ENCODE measurements at places on chromosomes 12 and 14.

DNA sequence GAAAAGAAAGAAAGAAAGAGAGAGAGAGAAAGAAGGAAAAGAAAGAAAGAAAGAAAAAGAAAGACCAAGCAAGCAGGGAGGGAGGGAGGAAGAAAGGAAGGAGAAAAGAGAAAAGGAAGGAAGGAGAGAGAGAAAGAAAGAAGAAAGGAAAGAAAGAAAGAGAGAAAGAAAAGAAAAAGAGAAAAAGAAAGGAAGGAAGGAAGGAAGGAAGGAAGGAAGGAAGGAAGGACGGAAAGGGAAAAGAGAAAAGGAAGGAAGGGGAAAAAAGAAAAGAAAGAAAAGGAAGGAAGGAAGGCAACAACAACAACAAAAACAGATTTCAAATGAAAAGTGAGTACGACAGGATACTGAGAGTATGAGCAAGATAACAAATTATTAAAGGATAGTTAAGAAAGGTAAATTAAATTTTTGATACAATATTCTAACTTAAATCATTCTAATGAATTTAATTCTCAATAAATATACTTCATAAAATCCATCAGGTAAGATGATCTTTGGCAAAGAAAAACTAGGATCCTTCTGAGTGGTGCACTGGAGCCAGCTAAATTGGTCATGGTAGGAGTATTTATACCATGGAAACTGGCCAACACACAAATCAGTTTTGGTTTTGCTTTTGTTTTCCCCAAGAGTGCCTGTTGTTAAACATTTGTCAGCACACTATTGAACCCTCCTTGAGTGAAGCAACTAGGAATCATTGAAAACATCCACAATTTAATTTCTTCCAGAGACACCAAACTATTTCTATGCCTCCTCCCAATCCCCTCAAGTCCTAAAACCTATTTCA, 56.1 kb upstream of the DYRK2 start:
- DNase-seq, result no peak

DNA sequence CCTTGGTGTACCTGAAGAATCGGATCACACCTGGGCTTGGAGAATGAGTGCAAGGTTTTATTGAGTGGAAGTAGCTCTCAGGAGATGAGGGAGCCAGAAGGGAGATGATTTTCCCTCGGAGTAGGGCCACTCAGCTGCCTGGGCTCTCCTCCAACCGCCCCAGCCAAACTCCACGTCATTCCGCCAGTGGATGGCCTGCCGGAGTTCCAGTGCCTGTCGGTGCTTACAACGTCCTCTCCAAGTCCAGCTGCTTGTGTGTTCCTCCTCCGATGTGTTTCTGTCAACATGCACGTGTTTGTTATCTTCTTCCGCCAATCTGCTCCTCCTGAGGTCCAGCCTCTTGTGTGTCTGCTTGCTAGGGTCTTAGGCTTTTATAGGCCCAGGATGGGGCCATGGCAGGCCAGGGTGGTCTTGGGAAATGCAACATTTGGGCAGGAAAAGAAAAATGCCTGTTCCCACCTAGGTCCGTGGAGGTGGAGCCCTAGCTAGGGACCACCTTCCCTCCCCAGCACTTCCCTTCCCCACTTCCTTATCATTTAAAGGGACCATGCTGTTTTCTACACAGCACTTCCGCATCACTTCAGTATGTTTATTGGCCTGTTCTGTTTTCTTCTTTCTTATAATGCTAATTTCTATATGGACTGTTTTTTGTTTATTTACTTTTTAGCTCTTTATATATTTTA, 343.2 kb downstream of the PDZRN4 start:
- no peak for DNase-seq

DNA sequence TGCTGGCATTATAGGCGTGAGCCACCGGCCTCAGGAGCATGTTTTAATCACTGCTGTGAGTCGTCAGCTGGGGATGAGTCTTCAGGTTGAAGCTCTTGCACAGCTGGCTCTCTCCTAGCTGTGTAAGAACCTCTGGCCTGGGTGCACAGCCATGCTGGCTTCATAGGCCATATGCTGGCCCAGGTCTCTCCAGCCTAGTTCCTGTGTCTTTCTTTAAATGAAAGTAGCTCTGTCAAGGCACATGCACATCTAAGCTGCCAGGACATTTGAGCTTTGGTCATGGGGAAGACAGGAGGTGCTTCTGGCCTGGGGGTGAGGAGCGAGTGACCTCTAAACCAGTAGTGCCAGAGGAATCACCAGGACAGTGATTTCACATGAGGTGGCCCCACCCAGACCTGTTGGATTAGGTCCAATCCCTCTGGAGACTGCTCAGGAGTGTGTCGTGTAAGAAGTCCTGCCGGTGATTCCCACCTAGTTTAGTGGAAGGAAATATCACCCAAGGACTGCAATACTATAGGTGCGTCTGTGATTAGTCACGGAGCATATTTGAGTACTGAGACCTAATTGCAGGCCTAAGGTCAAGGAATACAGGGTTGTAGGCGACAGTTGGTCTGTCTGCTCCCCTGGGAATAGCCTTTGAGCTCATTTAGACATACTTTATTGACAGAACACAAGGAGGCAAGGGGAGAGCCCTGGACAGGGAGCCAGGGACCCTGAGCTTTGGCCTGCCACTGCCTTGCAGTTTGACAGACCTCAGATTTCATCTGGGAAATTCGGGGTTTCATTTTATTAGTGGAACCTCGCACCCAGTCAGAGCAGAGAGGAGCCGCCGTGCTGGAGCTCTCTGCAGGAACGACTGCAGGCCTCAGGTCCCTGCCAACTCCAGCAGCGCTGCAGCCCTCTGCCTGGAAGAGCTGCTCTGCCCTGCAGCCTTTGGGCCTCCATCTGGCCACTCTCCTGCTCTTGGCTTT, 67.0 kb downstream of the ANKRD9 start:
- no peak for DNase-seq

GRCh38 chr14:58364316-58364715, 31.4 kb upstream of the TOMM20L start:
- DNase-seq, result no peak

- DNase-seq, result peak; percentile 48
Measured at GRCh38 chr12:26028953-26029735, 70.7 kb downstream of the RASSF8 start.

DNA sequence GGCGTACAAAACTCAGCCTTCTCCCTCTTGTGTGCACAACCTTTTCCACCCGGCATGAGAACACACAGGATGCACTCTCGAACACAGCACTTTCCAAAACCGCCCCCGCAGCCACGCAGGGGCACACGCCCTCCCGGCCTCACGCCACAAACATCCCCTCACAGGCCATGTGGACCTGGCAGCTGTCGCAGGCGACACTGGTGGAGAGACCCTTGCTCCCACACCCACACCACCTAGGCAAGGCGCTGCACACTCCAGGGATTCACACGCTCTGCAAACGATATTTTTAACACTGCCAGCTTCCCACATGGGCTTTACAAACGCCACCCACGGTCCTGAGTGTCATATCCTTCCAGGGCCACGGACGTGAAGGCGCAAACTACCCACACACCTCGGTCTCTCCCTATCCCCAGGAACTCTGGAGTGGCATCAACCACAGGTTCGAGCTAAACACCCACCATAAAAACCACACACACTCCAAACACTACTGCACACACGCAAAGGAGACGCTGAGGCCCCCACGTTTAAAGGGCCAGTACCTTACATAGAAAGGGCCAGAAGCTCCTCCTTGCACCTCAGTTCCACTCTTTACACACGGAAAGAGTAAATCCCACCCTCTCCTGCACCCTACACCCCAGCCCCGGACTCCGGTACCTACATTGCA, 12.4 kb upstream of the ITGB7 start:
- DNase-seq, result no peak

DNA sequence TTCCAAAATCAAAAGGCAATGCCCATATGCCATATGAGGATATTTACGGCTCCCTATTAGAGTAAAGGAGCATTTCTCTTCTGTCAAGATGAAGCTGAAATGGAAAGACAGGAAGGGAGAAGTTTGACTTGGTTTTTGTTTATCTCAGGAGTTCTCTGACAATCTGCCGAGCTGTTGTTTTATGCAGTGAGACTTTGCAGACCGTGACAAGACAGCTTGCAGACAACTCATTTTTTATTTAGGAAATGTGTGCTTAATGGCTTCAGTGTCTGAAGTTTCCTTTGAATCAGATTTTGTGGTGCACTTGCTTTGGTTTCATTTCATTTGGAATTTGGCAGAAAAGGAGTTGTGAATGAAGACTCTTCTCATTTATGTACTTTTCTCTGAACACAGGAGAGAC, 145.4 kb downstream of the C12orf50 start:
- DNase-seq, result no peak

GRCh38 chr12:13141686-13142085, 38.2 kb upstream of the GSG1 start:
- DNase-seq, result no peak

Measured in neuronal stem cell (in vitro differentiated cells).